ENCODE measurements at places on chromosomes 1 and 21.

GRCh38 chr21:14591882-14592281 is 45.8 kb upstream of the SAMSN1 start:
- no peak for DNase-seq

- no peak for DNase-seq
Measured at GRCh38 chr1:228218513-228219244, 10.8 kb downstream of the OBSCN start.

- no peak for DNase-seq
Measured at GRCh38 chr1:228508840-228509415, 21.7 kb downstream of the RNF187 start.

GRCh38 chr1:242828199-242828598 is 303.7 kb upstream of the PLD5 start:
- DNase-seq = no peak

GRCh38 chr21:46063227-46063626 is 34.7 kb upstream of the COL6A2 start:
- DNase-seq = no peak

- DNase-seq = no peak
Measured at GRCh38 chr1:16050328-16050727, 6.7 kb downstream of the CLCNKB start.

Measured in NCI-H524 (cell line).